ENCODE measurements at places on chromosomes 5 and 9.
A peak's percentile ranks its signal among the peaks of the same experiment; 100 is the strongest.

GRCh38 chr5:119270121-119270565 lies 85.7 kb upstream of the TNFAIP8 start:
- DNase-seq, result no peak

DNA sequence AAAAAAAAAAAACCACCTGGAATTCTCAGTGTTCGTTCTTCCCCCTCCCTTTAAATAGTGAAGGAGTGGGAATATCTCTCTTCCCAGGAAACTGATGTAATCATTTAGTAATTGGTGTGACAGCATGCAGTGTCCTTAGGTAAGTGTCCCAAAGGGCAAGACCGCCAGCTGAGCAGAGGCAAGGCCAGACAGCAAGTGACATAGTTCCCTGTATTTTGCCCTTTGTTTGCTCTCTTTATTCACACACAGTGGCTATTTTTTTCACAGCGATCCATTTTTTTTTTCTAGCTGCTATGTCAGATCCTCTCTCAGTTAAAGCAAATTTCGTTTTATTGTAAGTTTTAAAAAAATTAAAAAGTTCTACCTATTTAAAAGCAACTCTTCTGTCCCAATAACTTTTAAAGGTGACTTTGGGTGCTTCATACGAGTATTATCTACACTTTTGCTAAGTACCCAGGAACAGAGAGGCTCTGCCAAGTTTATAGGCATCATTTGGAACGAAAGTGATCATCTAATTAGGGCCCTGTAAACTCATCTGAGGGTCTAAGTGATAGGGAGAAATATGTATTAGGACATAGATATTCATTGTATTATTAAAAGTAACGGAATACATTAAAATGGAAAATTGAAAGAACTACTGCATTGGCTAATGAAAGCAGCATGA lies 98.2 kb upstream of the ALDH1A1 start:
- DNase-seq, result no peak

DNA sequence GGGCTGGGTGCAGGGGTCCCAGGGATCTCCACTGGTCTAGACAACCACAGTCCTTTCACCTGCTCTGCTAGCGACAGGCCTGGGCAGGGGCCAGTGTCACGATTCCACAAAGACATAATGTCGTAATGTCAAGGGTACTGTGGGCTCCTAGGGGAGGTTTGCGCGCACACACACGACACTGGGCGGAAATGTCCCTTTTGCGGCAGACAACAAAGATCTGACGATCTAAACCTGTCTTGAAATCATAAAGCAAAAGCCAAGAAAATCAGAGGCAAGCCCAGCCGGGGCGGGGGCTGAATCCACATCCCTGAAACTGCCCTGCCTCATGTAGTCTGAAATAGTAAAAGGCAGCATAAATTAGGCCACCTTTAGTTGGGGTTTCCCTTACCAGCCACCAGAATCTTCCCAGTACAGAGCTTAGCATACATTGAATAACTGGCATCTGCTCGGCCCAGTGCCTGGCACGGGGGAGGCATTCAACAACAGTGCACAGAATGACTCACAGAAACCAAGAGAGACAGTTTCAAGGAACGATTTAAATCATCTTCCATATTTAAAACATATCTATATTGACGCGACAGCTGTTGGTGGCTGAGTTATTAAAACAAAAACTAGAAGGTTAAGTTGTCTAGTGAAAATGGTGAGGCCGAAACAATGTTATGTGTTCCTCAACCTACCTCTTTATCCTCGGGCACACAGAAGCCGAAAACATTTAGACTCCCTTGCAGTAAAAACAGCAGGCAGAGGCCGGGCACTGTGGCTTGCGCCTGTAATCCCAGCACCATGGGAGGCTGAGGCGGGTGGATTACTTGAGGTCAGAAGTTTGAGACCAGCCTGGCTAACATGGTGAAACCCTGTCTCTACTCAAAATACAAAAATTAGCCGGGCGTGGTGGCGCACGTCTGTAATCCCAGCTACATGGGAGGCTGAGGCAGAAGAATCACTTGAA lies 151.0 kb downstream of the MYO10 start:
- no peak for DNase-seq

DNA sequence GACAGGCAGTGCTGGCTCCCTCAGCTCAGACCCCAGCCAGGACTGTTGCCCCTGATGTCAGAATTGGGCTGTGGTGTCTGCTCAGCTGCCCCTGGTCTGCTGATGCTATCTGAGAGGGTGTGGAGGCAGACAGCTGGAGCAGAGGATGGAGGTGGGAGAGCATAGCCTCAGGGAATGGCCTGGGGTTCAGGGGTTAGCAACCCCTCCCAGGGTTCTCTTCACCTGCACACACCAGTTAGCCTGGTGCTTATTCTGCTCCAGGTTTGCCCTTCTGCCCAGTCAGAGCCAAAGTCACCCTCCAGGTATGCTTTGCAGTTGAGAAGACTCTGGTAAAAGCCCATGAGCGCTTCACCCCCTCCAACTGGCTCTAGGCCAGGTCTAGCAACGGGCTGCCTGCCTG lies 109.8 kb downstream of the SAXO1 start:
- no peak for DNase-seq

- DNase-seq, result no peak
These were observed 10.3 kb downstream of the NINJ1 start for GRCh38 chr9:93123561-93124283.

- no peak for DNase-seq
These were observed 209.3 kb downstream of the ZNF608 start for GRCh38 chr5:124537107-124537506.

- DNase-seq, result no peak
These were observed 206.8 kb upstream of the ATP10B start for GRCh38 chr5:161058781-161059180.

DNA sequence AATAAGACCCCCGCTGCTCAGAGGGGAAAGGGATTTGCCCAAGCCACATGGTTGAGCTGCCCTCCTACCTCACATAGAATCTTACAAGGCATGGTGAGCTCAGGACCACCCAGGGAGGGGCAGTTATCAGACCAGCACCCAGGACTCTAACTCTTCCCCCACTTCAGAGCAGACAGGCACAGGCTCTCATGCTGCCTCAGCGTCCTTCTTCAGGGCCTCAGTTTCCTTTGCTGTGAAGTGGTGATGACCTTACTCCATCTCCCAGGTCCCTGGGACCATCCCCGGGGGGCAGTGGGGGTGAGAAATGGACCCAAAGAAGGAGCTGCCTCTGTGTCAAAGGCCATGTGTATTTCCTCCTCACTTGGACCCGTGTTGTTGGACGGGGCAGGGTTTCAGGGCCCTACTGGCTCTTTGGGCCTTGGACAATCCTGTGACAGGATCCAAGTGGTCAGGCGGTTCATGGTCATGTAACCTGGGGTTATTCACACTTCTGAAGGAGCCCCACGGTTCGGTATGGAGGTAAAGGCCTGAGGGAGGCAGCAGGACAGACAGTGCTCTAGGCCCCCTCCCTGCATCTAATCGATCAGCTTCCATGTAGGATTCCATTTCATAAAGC lies 31.7 kb upstream of the CSF1R start:
- peak; percentile 20 for DNase-seq

DNA sequence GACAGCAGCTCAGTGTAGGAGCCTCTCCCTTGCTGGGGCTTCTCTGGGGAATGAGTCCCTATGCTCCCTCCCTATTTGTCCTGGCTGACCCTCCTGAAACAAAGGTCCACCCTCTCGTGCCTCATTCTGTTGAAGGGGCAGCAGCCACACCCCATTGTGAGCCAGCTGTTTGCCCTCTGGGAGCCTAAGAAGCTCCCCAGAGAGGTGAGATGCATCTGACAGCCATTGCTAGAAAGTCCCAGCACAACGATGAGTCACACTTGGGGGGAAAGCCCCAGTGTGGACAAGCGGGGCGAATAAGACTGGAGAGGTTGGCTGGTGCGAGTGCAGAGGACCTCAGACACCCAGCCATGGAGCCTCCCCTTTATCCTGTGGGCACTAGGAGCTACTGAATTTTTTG lies 101.4 kb downstream of the PPARGC1B start:
- DNase-seq, result no peak

- DNase-seq, result no peak
These were observed 1.1 kb downstream of the FEM1C start for GRCh38 chr5:115543365-115544042.

- DNase-seq, result no peak
These were observed 73.3 kb downstream of the GOLPH3 start for GRCh38 chr5:32100691-32101302.

GRCh38 chr5:160398806-160399205 lies 1.0 kb downstream of the FAM200C start:
- no peak for DNase-seq

DNA sequence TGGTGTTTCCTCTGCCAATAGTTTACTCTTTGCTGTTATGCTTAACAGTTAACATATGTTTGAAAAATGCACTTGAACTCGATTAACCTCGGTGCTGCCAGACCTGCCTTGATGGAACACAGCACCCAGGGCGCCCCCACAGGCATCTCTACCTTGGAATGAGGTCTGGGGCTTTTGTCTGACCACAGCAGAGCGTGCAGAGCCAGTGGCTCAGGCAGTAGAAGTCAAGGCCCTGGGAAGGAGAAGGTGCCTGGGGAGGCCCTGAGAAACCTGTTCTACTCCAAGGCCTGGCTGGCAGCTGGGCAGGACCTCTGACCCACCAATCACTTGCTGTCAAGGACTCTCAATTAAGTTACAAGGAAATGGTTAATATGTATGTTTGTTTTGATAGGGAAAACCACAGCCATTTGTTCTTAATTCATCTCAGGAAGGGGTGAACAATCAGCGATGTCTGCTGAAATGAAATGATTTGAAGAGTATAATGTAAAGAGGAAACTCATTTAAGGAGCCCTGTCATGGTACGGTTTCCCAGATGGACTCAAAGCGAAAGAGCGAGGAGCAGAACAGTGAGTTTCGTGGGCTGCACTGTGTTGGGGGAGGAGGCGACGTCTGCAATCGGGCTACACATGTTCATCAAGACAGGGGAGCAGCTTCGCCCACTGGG lies 21.9 kb downstream of the MACROH2A1 start:
- DNase-seq, result no peak

GRCh38 chr9:128836509-128837145 lies 7.0 kb upstream of the SPOUT1 start:
- DNase-seq, result no peak

DNA sequence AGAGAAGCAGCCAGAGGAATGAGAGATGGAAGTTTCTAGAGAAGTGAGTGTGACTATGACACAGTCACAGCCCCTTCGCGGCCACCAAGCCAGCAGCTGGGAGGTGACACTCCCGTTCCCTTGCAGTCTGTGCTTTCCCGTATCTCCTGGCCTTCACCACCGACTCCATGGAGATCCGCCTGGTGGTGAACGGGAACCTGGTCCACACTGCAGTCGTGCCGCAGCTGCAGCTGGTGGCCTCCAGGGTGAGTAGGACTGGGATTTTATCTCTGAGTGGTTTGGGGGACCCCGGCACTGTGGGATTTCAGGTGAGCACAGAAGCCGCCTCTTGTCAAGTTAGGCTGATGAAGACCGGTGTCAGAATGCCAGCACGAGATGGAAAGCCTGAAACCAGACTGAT lies 12.1 kb upstream of the SLC2A8 start:
- DNase-seq, result peak; percentile 21

- DNase-seq, result no peak
These were observed 5.2 kb downstream of the BASP1 start for GRCh38 chr5:17222664-17223063.

DNA sequence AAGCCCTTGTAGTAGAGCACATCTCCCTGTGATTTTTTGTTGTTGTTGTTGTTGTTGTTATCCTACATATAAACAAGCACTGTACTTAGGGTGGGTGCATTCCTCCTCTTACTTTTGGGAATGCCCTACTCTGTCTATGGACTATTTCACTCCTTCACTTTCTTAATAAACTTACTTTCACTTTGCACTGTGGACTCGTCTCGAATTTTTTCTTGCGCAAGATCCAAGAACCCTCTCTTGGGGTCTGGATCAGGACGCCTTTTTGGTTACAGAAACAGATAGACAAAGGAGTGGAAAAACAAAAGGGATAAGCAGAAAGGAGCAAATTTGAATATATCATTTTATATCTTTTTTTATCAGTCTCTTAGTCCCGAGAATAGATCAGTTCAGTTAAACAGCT lies 14.4 kb upstream of the PAIP1 start:
- no peak for DNase-seq

- no peak for DNase-seq
These were observed 20.7 kb downstream of the UBAP2 start for GRCh38 chr9:34027845-34028574.

GRCh38 chr5:163269624-163270023 lies 167.8 kb upstream of the CCNG1 start:
- DNase-seq, result no peak

GRCh38 chr9:37217161-37217560 lies 96.8 kb downstream of the ZCCHC7 start:
- DNase-seq, result no peak

DNA sequence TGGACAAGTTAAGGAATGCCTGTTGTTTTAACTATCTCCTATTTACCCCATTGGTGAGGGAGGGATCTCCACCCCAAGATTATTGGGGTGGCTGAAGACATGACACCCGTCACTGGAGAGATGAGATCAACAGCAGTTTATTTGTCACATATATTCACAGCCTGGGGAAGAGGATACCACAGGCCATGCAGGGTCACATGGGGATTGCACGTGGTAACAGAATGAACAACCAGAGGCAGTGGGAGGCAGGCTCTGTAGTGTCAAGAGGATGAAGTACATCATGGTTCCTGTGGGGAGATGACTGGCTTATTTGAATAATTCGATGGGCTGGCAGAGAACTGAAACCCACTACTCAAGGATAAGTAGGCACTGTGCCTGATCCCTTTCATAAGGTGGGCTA lies 18.6 kb upstream of the SHISAL2B start:
- DNase-seq, result no peak

GRCh38 chr5:143569213-143569701 lies 165.8 kb upstream of the NR3C1 start:
- no peak for DNase-seq

- peak; percentile 86 for DNase-seq
These were observed at the start of gene PSMD5 for GRCh38 chr9:120842685-120843485. TSS of gene PSMD5 (minus strand) at chr9:120842922. CDS start at chr9:120842909, 13 bp downstream.

DNA sequence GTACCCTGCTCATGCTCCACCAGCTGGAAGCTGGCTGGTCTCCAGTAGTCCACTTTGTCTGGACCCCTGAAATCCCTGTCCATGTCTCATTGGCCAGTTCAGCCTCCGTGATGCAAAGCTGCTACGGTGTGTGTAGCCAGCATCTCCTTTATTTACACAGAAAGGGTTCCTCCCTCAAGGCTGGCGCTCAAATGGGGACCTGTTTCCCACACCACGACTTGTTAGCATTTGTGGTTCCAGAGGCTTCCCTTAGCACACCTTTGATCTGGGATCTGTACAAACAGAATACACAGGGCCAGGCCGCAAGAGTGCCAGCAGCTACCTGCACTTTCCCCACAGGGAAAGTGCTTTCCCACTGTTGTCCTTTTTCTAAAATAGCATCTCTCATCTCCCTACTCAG lies 5.7 kb upstream of the SMU1 start:
- DNase-seq, result no peak
